Stimulated activated CD8-positive, alpha-beta memory T cell treated with anti-CD3 and anti-CD28 coated beads, Interleukin-12 subunit alpha, Interleukin-12 subunit beta, amount 100 ng/mL, for 4 hours (primary cell): ENCODE measurements at places on chromosomes 2 and 18.

DNA sequence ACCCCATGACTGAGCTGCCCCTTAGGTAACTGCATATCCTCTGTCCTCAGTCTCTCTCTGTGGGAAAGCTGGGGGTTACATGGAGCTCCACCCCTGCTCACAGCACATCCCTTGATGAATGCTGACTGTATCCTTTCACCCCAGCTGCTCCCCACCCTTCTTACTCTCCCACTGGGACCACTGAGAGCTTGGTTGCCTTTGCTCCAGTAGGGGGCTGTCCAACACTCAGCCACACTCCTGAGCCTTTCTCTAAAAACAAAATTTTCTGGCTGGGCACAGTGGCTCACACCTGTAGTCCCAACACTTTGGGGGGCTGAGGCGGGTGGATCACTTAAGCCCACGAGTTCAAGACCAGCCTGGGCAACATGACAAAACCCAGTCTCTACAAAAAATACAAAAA lies 89.2 kb upstream of the MSH2 start:
- DNase-seq: no peak

DNA sequence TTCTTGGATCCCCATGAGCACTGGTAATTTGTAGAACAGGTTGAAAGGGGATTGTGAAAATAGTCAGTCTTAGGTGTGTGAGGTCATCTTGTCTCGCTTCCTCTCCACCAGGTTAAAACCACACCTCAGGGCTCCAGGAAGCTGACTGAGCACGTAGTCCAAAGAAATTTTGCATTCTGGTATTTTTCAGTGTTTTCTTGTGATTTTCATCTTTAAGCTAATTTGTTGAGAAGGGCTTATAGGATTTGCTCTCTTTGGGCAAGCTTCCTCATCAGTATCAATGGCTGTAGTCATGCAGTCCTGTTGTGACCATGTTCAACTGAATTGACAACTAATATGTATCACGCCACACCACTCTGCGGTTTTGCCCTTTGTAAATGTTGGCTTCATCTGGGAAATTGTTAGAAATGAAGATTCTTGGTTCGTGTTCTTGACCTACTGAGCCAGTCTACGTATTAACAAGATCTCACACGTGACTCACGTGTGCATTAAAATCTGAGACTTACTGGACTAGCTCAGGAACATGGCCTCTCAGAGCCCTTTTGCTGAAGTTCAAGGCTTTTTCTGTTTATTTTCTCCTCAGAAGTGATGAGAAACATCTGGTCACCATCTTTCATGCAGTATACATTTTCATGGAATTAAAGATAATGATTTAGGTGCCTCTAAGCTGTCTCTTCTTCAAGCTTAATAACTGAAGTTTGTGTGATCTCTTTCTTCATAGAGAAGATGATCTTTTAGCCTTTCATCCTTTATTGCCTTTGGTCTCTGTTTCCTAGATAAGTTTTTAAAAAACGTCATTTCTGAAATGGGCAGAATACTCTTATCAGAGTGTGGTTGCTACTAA lies 32.8 kb downstream of the FMNL2 start:
- no peak for DNase-seq

GRCh38 chr2:218853766-218854165 lies 5.8 kb upstream of the WNT6 start:
- no peak for DNase-seq

- DNase-seq: no peak
Observed at GRCh38 chr2:120814352-120814751, 78.7 kb downstream of the GLI2 start.

DNA sequence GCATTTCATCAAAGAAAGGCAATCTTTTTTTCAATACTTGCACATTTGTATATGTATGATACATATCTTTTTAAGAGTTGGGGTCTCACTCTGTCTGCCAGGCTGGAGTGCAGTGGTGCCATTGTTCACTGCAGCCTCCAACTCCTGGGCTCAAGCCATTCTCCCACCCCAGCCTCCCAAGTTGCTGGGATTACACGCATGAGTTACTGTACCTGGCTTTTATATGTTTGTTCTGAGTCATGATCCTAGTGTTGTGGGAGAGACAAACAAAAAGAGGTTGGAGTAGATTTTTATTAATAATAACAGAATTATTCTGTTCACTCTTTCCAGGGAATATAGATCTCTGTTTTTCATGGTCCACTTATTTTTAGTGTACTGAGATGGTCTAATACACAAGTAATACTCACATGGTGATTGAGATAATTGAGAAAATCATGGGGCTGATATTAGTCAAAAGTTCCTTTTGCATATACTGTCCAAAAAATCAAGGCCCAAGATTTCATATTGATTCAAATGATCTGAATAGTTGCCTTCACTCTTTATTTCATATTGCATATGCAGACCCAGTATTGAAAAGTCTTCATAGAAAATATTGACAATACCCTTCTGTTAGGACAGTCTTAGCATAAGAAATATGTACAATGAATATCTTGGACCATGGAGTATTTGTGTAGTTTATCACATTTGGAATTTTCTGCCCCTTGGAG lies 138.3 kb downstream of the FMNL2 start:
- no peak for DNase-seq

- DNase-seq: no peak
Observed at GRCh38 chr18:44765456-44765855, 84.8 kb downstream of the SETBP1 start.

GRCh38 chr2:235746257-235746934 lies 252.6 kb downstream of the AGAP1 start:
- DNase-seq: no peak

- DNase-seq: no peak
Observed at GRCh38 chr18:34913837-34914661, 127.2 kb upstream of the MAPRE2 start.
